ENCODE measurements at places on chromosomes 6 and 20.
A peak's percentile ranks its signal among the peaks of the same experiment; 100 is the strongest.

DNA sequence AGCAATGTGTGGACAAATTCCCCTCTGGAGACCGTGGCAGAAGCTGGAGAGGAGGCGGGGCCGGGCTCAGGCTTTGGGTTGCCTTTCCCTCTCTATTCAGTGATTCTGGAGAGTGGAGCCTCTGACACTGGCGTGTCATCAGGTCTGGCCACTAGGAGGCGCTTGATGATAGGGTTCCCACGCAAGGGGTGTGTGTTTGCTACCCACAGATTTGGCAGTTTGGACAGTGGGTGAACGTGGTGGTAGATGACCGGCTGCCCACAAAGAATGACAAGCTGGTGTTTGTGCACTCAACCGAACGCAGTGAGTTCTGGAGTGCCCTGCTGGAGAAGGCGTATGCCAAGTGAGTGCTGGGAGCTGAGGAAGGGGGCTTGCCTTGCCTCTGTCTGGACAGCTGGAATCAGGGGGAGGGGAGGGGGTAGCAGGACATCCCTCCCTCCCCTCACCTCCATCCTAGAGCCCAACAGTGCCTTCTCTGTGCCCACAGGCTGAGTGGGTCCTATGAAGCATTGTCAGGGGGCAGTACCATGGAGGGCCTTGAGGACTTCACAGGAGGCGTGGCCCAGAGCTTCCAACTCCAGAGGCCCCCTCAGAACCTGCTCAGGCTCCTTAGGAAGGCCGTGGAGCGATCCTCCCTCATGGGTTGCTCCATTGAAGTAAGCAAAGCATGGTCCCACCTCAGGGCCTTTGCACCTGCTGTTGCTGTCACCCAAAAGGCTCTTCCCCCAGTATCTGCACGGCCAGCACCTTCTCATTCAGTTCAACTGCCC, 14.3 kb downstream of the CAPN11 start:
- peak; percentile 52 for DNase-seq

- peak; percentile 48 for DNase-seq
Measured at GRCh38 chr6:170110201-170111140, 180.4 kb downstream of the DLL1 start.

GRCh38 chr6:17971128-17972073, 16.0 kb downstream of the KIF13A start:
- DNase-seq: no peak

- DNase-seq: peak; percentile 5
Measured at GRCh38 chr20:53940907-53941545, 129.4 kb downstream of the BCAS1 start.

- DNase-seq: peak; percentile 81
Measured at GRCh38 chr6:134585517-134585873, 267.6 kb upstream of the SGK1 start.

- DNase-seq: no peak
Measured at GRCh38 chr6:36136551-36136950, 6.2 kb downstream of the MAPK13 start.

- no peak for DNase-seq
Measured at GRCh38 chr6:29730575-29731126, 7.4 kb downstream of the HLA-F start.

- no peak for DNase-seq
Measured at GRCh38 chr20:5657190-5657875, 92.9 kb upstream of the SHLD1 start.

DNA sequence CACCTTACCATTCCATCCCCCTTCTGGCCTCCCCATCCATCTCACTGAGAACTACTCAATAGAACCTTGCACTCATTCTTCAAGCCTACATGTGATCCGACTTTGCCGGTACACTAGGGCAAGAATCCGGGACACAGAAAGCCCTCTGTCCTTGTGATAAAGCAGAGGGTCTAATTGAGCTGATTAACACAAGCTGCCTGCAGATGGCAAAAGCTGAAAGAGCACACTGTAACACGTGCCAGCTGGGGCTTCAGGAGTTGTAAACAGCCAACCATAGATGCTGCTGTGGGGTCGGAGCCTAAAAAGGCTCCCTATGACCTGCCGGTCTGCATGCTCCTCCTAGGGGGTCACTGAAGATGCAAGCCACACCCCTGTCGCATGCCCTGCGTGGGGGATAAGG, 124.1 kb downstream of the RNF144B start:
- no peak for DNase-seq

GRCh38 chr6:168941036-168941435, 312.6 kb downstream of the THBS2 start:
- DNase-seq: no peak

GRCh38 chr20:4076671-4077070, 61.3 kb upstream of the RNF24 start:
- DNase-seq: no peak

DNA sequence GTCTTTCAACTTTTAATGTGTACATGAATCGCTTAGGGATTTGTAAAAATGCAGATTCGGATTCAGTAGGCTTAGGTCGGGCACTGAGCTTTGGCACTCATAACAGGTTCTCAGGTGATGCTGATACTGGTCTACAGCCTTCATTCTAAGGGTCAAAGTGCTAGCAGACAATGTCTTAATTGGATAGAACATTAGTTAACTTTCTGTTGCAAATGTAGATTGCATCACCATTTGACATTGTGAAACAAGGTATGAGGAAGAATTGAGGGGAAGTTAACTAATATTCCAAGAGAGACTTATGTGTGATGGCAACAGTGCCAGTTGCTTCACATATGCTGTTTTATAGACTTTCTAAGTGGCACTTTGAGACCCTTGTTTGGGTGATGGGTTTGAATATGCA, 86.9 kb downstream of the MLIP start:
- no peak for DNase-seq

DNA sequence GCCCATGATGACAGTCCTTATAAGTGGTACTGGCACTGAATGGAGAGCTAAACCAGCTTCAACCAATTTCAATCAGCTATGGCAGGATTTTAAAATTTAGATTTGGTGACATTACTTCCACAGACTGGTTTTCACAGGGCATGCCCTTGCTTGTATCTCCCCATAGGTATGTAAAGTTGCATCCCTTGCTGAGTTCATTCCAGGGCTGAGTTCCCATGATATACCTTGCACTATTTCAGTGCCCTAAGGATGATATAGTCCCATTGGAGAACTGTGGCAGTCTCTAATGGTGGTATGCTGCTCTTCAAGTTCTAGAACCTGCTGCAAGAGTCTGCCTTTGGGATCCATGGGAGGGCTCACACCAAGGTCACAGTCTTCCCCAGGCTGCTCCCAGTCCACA, 232.7 kb upstream of the MOCS1 start:
- DNase-seq: no peak

DNA sequence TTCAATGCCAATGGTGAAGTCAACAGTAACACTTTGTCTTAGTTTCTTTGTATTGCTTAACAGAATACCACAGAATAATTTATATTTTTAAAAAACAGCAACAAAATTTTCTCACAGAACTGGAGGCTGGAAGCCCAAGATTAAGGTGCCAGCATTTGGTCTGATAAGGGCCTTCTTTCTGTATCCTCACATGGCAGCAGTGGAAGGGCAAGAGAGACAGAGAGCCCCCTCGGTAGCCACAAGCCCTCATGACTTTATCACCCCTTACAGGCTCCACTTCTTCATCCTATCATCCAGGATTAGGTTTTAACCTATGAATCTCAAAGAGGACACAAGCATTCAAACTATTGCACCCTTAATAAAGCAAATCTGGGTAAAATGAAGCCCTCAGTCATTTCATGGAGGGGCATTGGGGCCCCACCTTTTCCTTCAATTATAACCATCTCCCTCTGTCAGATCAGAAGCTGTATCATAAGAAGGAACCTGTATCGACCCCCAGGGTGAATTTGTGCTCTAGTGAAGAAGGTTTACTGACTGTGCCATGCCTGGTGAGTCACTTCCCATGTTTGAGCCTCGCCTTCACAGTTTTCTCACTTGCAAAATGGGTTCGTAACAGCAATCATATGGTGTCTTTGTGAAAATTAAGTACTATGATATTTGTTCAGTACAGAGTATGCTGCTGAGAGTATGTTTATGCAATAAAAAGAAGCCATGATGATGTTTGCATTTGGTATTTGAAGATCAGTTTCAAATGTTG, 178.2 kb downstream of the LRFN2 start:
- DNase-seq: no peak

GRCh38 chr6:170369403-170369802, 62.8 kb downstream of the FAM120B start:
- DNase-seq: no peak

DNA sequence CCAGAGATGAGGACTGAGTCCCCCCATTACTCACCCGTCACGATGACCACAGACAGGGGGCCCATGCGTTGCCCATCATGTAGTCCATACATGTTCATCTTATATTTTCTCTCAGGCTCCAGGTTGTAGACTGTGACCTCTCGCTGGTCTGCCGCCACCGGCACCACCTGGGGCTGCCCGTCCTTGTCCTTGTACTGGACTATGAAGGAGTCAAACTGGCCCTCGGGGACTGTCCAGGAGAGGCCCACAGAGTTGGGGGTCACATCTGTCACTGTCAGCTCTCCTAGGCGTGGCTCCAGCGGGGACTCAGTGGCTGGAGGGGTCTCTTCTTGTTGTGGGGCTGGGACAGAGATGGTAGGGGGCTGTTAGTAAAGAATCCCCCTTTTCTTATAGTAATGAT, 35.4 kb downstream of the CYP21A2 start:
- no peak for DNase-seq

GRCh38 chr6:154683756-154684523, 49.3 kb upstream of the SCAF8 start:
- no peak for DNase-seq

- DNase-seq: no peak
Measured at GRCh38 chr20:4681401-4681800, 40.3 kb upstream of the PRND start.

GRCh38 chr6:87277123-87277522, 45.3 kb upstream of the SMIM8 start:
- no peak for DNase-seq

DNA sequence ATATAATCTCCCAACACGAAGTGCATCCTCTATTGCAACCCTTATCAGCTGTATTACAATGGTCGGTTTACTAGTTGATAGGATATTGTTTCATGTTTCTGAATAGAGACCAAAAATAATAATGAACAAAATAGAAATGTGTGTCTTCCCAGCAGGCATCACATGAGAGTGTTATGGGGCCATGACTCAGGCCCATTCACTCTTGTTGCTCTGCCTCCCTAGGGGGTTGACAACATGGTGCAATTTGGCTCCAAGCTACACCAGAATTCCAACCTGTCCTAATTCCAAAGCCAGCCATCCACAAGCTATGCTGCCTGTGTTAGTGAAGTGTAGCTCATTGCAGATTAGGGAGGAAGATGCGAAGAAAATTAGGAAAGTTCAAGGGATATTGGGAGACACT, 13.1 kb upstream of the SAYSD1 start:
- DNase-seq: no peak
